ENCODE measurements at places on chromosomes 2 and 18.

GRCh38 chr2:42196070-42196402 lies 26.9 kb downstream of the EML4 start:
- DNase-seq, result no peak

DNA sequence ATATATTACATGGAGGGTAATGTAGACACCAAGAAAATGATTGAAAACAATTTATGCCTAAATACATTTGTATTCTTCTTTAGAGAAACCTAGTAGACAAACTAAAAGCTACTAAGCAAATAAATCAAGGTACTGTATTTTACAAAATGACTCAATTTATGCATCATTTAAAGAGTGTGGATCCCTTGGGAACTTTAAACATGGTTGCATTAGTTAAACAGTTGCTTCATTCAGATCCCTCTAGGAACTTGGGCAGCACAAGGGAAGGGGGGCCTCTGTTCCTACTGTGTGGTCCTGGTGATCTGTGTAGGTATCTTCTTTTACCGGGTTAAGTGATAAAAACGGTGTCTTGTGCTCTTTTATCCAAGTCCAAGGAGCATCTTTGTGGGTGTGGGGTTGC lies 31.5 kb upstream of the ATP8B1 start:
- no peak for DNase-seq

DNA sequence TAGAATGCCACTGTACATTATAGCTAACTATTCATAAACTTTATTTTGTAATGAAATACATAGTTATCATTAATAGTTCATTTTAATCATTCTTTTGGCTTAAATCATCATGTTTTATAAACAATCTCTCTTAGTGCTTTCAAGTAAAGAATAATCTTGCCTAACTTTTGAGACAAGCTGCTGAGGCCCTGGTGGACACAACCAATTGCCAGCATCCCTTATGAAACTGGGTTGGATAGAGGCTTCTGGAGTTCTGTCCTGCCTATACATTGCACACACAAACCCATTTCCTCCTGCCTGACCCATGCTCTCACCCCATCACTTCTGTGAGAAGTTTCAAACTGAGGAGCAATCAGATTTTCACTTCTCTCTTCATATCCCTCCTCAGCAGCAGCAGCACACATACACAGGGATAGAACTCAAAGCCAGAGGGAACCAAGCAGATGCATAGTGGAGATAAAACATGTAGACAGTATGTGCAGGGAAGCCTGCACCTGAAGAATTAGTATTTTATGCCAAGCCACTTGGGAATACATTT lies 450.0 kb upstream of the SLC14A2 start:
- no peak for DNase-seq

GRCh38 chr2:233438573-233439147 lies 84.4 kb downstream of the DGKD start:
- no peak for DNase-seq

DNA sequence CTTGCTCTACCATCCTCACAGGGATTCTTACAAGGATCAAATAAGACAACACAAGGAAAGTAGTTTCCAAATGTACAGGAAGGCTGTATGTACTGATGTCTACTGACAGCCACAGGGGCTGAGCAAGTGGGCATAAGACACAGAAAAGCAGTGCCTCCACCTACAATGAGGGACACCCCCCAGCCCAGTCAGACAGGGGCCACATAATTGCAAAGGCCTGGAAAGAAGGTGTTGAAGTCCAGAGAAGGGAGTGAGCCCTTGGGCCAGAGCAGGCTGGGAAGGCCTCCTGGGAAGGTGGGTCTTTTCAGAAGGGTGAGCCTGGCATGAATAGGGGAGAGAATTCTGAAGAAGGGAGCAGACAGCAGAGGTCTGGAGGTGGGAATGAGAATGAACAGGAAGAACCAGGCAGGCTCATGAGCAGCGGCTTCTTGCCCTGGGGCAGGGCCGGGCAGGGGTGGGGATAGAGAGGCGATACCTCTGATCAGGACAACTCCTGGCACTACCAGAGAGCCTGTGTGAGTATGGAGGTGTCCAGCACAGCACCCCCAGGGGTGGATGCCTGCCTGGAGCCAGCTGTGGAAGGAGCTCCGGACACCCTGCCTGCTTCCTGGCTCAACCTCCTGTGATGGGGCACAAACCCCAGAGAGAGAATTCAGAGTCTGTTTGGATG lies 30.1 kb downstream of the HS1BP3 start:
- DNase-seq, result no peak
